AG20443 (cell line): ENCODE measurements at places on chromosomes 11 and 22.

- DNase-seq = no peak
Observed at GRCh38 chr11:8301622-8302021, 37.9 kb upstream of the LMO1 start.

- DNase-seq = peak; percentile 11
Observed at GRCh38 chr11:31240340-31240904, 129.1 kb downstream of the DCDC1 start.

DNA sequence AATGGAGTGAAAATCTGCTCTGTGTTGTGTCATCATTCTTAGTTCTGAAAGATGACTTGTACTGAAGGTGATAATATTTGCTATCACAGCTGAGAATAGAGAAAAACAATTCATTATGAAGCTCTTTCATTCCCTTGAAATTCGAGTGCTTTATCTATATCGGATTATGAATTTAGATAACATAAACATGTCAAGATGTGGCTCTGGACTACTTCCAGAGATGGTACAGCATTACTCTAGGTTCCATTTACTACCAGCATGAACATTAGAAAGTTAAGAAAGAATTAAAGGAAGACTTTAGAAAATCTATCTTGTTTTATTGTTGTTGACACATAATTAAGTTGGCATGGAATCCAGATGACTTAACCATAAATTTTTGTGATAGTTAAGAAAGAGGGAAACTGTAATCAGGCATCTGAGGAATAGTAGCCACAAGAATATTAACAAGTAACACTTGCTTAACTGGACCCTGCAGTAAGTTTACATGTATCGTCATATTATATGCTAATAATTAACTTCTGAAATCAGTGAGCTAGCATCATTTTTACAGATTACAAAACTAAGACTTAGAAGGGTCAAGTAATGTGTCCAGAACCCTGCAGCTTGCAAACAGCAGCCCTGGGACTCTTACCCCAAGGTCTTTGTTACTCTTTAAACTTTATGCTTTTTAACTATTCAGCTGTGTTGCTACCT lies 182.6 kb downstream of the DDX10 start:
- DNase-seq = no peak

GRCh38 chr11:75896843-75897419 lies 81.9 kb downstream of the UVRAG start:
- DNase-seq = peak; percentile 47

- no peak for DNase-seq
Observed at GRCh38 chr11:64178951-64179639, 6.9 kb upstream of the STIP1 start.

GRCh38 chr22:38412435-38413084 lies 42.4 kb downstream of the KCNJ4 start:
- peak; percentile 76 for DNase-seq

GRCh38 chr22:40666151-40666848 lies 13.0 kb upstream of the MCHR1 start:
- peak; percentile 37 for DNase-seq

GRCh38 chr11:130206141-130206540 lies 46.6 kb downstream of the ST14 start:
- no peak for DNase-seq

GRCh38 chr11:93529707-93530467 lies 13.3 kb downstream of the SMCO4 start:
- peak; percentile 44 for DNase-seq

GRCh38 chr22:46735747-46736608 lies 2.1 kb downstream of the CERK start:
- no peak for DNase-seq

- no peak for DNase-seq
Observed at GRCh38 chr22:26658161-26658560, 773 bp downstream of the MIAT start.

DNA sequence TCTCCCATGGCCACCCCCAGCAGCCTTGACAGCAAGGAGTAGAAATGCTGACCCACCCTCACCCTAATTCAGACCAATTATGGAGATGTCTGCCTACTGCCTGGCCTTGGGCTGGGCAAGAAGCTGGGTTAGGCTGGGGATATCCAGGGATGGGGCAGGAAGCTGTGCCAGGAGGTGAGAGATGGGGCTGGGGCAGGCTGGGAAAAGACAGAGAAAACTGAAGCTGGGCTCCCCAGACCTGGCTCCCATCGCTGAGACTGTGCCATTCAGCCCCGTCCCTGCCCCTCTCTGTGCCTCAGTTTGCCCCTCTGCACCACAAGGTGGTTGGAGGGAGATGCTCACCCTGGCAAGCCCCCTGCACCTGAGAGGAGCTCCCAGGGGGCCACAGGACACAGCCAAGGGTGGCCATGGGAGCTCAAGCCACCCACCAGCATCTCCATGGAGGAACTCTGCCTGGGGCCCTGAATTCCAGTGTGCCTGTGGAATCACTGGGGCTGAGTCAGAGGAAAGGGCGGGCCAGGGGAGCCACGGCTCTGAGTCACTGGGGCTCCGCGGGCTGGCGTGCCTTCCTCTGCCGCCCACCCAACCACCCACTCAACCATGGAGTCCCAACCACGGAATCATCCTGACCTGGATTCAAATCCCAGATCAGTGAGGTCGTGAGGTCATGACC lies 6.0 kb upstream of the CARD10 start:
- DNase-seq = peak; percentile 94

- no peak for DNase-seq
Observed at GRCh38 chr11:119991669-119992068, 146.2 kb downstream of the TRIM29 start.

- no peak for DNase-seq
Observed at GRCh38 chr11:2189938-2190656, 18.5 kb upstream of the TH start.

- no peak for DNase-seq
Observed at GRCh38 chr11:125088576-125089455, 22.6 kb downstream of the TMEM218 start.

DNA sequence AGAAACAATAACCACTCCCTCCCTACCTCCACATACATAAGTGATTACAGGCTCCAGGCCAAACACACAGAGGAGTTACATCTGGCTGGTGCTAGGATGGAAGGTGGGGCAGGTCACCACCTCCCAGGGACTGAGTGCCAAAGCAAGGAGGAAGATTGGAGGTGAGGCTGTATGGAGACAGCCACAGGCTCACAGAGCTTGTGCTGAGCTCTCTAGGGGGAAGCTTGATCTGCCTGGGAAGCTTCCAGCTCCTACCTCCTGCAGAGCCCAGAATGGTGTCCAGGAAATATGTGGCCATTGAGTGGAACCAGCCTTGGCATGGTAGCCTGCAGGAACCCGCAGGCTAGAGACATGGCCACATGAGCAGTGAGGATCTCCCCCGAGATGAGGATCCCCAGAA lies 3.6 kb upstream of the MED15 start:
- DNase-seq = no peak

GRCh38 chr11:36156161-36156816 lies 132.9 kb downstream of the COMMD9 start:
- no peak for DNase-seq

GRCh38 chr11:71931245-71931602 lies 2.4 kb downstream of the RNF121 start:
- no peak for DNase-seq

DNA sequence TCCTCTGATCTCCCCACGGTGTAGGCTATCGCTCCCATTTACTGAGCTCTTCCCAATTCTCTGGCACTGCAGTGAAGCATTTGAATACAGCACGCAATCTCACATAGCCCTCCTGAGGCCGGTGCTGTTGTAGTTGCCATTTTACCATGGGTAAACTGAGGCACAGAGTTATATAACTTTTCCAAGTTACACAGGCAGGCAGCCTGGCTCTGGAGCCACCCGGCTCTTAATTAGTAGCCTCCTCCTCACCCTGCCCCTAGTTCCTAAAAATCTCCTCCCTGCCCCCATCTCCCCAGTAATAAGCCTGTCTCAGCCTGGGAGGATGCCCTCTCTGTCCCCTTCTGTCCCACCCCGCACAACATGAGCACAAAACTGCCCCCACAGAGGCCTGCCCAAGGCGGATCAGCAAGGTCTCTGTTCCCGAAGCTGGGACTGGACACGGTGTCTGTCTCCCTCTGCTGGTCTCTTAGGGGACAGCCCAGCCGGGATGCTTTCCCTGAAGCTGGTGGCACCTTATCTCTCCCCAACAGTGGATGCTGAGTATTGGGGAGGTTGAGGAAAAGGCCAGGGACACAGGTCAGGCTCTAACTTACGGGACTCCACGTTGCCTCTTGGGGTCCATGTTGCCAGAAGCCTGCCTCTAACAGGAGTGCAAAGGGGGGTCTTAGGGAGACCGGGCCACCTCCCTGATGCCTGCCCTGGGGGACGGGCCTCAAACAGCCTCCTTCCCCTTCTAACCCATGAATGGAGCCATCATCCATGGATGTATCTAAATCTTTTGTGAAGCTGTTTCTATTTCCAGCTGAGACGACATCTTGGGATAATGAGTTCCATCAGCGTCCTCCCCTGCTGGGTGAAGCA lies 9.1 kb upstream of the CLCF1 start:
- peak; percentile 81 for DNase-seq

DNA sequence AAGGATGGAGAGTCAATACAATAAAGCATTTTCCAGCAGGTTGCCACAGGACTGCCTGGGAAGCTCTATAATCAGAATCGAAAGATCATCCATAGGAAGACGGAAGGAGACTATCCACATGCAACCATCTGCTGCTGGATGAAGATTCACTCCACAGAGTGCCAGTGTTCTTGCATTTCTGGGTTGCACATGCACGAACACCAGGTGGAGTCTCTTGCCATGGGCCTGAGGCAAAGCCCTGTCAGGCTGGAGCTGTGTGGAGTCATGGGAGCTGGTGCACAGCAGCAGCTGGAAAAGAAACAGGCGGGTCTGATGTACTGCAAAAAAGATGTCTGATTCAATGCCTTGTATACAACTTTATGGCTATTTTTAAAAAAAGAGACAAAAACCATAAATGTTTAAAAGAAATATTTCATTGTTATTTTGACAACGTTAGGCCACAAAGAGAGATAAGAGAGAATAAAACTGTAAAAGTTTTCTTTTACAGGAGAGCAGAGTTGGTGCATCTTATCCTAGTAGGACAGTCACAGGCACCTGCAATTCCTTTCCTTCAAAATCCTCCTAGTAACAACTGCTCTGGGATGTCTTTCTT lies 12.9 kb upstream of the FAT3 start:
- peak; percentile 41 for DNase-seq
